ENCODE measurements at places on chromosomes 1 and 21.
A peak's percentile ranks its signal among the peaks of the same experiment; 100 is the strongest.

DNA sequence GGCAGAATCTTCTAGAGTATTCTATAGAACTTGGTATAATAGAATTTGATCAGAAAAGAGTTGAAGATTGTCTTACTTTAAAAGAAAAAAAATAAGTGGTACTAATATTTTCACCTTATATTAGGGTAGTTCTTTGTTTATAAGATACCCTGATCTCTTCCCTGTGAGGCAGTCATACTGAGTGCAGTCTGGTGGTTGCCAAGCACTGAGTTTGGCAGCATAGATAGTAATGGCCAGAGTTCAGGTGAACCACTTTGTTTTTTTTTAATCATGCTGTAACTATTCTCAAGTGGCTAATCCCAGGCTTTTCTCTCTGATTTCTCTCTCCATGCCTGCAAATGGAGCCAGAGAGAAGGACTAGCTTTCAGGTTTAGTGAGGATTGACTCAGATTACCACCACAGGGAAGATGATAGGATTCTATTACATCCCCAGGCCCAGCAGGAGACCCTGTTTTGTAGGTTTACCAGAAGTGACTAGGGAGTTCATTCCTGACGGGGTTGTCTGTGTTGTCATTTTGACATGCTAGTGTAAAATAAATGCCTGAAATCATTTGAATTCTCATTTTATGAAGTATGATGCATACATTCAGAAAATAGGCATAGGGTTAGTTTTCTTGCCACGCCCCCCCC, 16.7 kb downstream of the KDM1A start:
- peak; percentile 72 for DNase-seq

GRCh38 chr1:243261390-243261789, 5.5 kb downstream of the SDCCAG8 start:
- DNase-seq: peak; percentile 43

DNA sequence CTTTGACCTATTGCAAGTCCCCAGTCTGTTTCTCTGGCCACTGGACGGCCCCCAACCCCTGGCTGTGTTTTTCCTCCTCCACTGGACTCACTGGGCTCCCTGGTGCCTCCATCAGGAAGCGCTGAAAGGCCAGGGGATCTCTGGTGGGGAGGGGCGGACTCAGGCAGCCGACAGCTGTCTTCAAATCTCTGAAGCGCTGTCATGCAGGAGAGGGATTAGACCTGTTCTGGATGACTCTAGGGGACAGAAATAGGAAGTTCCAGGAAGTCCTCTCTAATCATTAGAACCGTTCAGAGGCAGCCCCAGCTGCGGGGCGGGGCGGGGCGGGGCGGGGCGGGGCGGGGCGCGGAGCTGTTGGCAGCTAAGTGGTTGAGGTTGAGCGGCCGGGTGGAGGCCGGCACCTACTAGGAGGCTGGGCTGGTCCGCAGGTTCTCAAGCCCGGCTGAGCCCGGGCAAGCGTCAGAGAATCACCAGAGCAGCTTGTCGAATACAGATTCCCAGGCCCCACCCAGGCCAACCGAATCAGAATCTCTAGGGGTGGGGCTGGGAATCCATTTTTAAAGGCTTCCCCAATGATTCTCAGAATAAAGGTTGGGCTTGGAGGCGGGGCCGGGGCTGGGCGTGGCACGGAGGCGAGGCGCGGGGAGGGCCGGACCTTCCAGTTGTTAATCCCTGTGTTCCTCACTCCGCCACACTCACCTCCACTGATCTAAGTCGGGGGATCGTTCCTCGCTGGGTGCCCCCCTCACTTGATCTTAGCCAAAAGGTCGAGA, 11.4 kb upstream of the PHLDA3 start:
- peak; percentile 71 for DNase-seq

DNA sequence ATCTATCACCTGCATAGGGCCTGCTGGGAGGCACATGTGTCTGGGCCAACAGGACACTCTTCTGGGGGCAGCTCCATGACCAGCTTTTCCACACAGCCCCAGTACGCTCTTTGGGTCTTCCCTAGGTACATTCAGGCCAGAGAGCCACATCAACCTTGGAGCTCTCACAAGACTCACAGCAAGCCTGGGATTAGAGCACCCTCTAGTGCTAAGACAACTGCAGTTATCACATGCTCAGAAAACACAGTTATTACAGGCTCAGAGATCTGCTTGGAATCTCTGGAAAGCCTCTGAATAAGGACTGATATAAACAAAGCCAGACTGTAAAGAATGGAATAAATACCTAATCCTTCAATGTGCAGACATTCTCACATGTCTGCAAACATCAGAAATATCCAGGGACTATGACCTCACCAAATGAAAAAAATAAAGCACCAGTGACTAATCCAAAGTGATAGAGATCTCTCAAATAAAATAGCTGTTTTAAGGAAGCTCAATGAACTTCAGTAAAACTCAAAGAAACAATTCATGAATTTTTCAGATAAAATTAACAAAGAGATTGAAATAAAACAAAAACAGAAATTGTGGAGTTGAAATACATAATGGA, 563.9 kb upstream of the NR5A2 start:
- peak; percentile 73 for DNase-seq

- DNase-seq: no peak
These were observed 92.8 kb downstream of the ITPKB start for GRCh38 chr1:226646026-226646869.

DNA sequence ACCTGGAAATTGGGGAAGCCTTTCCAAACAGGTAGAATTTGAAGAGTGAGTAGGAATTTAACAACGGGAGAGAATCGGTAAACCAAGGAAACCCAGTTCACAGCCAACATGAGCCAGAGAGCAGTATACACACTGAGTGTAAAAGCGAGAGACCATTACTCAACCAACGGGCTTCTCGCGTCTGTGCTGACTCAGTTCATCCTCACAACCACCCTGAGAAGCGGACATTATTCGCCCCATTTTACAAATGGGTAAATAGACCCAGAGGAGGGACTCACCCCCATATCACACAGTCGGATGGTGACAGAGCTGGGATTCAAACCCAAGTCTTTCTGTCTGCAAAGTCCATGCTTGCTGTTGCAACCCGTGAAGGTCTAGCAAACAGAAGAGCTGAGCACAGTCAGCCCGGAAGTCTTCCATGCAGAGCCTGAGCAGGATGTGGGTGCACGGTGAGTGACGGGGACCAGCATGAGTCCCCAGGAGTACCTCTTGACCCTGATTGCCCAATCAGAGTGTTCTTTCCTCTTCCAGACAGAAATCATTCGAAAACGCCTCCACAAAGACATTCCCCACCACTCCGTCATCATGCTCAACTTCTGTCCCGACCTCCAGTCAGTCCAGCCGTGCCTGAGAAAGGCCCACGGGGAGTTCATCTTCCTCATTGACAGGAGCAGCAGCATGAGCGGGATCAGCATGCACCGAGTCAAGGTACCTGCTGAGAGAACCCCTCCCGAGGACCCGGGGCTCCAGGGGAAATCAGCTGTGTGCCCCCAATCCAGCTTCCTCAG, 32.3 kb downstream of the VWA5B1 start:
- peak; percentile 2 for DNase-seq
